ENCODE measurements at places on chromosomes 11 and 22.

- ATAC-seq = no peak
Observed at GRCh38 chr22:37207981-37208380, 4.3 kb downstream of the SSTR3 start.

- ATAC-seq = no peak
Observed at GRCh38 chr22:29867260-29867659, 15.7 kb upstream of the MTMR3 start.

DNA sequence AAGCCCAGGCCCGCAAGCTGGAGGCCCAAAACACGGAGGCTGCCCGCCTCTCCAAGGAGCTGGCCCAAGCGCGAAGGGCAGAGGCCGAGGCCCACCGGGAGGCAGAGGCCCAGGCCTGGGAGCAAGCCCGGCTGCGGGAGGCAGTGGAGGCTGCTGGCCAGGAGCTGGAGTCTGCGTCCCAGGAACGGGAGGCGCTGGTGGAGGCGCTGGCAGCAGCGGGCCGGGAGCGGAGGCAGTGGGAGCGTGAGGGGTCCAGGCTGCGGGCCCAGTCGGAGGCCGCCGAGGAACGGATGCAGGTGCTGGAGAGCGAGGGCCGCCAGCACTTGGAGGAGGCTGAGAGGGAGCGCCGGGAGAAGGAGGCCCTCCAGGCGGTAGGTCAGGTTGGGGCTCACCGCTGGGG is 4.8 kb downstream of the CCDC88B start:
- no peak for ATAC-seq

DNA sequence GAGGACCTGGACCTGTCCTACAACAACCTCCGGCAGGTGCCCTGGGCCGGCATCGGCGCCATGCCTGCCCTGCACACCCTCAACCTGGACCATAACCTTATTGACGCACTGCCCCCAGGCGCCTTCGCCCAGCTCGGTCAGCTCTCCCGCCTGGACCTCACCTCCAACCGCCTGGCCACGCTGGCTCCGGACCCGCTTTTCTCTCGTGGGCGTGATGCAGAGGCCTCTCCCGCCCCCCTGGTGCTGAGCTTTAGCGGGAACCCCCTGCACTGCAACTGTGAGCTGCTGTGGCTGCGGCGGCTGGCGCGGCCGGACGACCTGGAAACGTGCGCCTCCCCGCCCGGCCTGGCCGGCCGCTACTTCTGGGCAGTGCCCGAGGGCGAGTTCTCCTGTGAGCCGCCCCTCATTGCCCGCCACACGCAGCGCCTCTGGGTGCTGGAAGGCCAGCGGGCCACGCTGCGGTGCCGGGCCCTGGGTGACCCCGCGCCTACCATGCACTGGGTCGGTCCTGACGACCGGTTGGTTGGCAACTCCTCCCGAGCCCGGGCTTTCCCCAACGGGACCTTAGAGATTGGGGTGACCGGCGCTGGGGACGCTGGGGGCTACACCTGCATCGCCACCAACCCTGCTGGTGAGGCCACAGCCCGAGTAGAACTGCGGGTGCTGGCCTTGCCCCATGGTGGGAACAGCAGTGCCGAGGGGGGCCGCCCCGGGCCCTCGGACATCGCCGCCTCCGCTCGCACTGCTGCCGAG is 1.5 kb downstream of the LRFN4 start:
- no peak for ATAC-seq

DNA sequence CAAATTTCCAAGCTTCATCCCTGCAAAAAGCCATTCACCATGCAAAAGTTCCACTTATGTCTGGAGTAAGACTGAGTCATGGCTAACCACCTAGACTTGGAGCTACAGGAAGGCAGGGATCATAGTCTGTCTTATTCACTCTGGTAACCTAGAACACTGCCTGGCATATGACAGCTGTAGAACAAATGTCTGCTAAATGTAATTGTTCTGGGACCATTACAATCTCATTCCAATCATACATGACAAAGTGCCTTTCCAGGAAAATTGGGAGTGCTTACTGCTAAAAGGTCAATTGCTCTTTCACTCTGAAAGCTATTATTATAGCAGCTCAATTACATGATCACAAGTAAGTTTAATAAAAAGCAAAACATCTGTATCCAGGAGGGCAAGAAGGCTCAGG is 99.1 kb upstream of the CHRM4 start:
- no peak for ATAC-seq

- no peak for ATAC-seq
Observed at GRCh38 chr11:64120951-64121569, 44.9 kb downstream of the MACROD1 start.

Data from stimulated activated memory B cell treated with anti-CD40 and anti-IgM and Interleukin-4, amounts not matched to agents 10 μg/mL and 1 μg/mL and 100 μg/mL, for 72 hours (primary cell).